ENCODE measurements at places on chromosomes 12 and 14.

- DNase-seq: no peak
Measured at GRCh38 chr14:87304404-87304803, 688.6 kb downstream of the GALC start.

- DNase-seq: peak; percentile 98
Measured at GRCh38 chr12:6613015-6613775, 6.0 kb upstream of the CHD4 start.

DNA sequence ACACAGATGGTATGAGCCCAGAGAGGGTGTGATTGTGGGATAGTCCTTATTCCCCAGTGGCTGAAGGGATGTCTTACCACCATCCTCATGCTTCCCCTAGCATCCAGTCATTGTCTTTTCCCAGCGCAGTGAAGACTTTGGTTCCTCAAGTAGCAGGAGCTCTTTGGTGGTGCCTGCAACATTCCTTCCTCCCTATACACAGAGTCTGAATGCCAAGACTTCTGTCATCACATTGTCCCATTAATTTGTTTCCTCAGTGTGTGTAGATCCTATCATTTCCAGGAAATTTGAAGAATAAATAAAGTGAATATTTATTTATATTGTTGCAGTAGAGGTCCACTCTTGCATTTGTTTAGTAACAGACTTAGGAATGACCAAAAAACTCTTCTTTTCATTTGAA, 147.2 kb downstream of the DACT1 start:
- no peak for DNase-seq

DNA sequence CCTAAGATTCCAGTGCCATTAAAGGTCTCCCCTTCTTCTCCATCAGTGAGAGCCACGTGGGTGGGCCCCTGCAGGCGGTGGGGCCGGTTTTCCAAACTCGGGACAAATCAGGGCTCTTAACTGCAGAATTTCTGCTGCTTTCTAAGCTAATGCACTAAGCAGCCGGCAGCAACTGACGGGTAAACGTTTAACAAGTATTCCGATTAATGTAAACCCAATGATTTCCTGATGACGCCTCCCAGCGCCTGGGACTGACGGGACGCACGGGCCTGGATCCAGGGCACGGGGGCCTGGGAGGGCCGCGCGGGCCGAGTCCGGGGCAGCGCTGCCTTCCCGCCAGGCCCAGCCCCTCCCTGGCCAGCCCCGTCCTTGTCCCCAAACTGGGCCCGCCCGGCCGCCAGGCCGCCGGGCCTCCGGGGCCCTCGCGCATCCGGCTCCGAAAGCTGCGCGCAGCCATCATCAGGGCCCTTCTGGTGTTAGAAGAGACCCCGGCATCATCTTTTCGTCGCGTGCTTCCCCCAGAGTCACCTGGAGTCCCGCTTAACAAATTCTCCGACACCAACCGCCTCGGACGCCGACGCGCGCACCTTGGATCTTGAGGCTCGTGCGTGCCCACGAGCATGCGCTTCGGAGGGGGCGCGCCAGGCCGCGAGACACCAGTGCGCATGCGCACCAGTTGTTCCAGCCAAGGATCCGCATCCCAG, at the start of gene MLH3:
Gene MLH3 (minus strand): TSS at position 616 of the 704 bp plus-strand sequence. CDS start 1,812 bp downstream, outside the sequence.
- peak; percentile 49 for DNase-seq

DNA sequence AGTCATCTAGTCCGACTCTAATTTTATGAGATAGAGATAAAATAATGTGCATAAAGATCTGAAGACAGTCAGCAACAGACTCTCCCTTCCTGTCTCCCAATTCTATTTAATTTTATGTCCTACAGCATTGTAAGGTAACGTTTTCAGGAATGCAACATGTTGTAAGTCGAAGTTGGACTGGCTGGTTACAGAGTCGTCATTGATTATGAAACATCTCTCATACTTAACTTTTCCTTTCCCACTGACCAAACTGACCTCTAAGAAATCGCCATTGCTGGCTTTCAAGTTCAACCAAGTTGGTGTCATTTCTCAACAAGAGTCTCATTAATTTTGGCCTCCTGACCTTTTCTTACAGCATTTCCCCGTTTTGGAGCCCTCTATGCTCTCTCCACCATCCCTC, 4.9 kb upstream of the RIC8B start:
- DNase-seq: no peak

DNA sequence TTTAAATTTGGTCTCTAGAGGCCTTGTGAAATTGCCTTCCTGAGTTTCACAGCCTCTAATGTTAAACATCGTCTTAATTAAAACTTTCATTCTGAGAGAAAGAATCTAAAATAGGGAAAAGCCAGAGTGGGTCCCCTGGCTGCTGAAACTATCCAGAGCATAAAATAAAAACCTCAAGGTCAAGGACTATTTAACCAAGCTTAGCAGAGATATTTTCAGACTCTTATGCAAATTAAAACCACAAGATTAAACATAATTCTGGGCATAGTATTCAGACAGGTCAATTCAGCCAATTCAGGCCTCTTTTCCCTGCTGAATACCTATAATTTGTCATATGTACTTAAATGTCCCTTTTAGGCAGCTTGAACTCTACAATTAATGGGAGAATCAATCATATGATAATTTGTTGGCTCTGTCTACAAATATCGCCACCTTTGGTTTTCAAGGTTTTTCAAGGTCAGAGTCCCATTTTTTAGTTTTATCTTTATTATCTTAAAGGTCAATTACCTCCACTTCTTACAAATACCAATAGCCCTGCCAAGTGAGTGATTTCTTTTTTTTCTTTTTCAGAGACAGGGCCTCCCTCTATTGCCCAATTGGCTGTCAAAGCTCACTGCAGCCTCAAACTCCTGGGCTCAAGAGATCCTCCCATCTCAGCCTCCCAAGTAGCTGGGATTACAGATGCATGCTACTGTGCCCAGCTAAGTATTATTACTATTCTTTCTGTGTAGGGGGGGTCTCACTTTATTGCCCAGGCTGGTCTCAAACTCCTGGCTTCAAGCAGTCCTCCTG, 257.1 kb downstream of the PHLDA1 start:
- DNase-seq: no peak

DNA sequence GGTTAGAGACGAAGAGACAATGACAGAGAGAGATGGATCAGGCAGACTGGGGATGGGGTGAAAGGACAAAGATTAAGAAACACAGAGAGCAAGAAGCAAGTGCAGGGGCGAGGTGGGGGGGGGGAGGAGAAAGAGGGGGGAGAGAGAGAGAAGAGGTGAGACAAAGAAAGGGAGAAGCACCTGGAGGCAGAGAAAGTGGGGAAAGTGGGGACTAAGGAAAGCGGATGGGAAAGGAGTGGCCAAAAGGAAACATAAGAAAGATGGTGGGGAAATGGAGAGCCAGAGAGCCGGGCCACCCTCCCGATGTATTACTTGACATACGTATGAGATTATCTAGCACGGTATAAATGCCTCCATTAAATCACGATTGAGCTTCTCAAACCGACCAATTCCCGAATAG, 18.5 kb upstream of the TBX3 start:
- no peak for DNase-seq

DNA sequence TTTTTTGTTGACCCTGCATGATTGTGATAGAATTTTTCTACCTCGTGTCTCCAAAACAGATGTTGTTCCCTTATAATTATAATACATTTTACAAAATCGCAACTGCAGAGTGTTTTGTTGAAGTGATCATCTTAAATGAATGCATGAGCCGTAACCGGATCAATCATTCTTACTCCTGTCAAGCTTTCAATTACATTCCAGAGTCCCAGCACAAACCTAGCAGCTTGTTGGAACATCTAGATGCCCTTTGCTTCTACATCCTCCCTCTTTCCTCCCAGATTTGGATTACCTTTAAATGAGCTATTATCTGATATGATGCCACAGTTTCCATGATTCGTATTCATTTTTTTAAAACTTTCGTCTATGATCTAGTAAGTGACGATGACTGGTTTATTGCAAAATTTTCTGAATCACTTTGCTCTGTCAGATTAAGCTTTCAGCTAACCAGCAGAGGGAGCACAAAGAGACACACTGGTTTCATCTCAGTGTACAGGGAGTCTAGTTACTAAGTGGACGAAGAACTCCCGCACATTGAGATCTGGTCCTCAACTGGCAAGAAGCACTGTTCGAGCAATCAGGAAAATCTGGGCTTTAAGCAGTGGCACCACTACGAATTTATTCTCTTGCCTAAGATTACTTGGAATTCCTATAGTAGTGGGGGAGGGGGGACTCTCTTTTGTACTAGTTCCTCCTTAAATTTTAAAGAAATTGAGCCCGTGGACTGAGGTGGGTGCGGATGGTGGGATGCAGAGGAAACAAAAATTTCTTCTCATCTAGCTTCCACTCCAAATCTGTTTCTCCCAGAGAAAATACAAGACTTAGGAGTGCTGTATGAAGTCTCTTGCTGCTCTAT, 40.9 kb downstream of the TSHR start:
- peak; percentile 12 for DNase-seq

DNA sequence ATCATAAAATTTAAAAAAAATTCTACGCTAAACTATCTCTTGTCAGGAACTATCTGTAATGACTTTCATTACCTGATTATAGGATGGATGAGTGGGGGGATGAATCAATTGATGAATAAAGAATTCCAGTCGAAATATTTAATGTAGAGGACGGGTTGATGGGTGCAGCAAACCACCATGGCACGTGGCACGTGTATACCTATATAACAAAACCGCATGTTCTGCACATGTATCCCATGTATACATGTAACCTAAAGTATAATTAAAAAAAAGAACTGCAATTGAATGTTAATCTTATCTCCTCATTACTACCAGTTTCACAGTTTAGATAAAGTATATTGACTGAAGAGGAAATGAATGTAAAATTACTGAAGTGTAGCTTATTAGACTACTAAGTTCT, 23.4 kb downstream of the LRRIQ1 start:
- DNase-seq: no peak

DNA sequence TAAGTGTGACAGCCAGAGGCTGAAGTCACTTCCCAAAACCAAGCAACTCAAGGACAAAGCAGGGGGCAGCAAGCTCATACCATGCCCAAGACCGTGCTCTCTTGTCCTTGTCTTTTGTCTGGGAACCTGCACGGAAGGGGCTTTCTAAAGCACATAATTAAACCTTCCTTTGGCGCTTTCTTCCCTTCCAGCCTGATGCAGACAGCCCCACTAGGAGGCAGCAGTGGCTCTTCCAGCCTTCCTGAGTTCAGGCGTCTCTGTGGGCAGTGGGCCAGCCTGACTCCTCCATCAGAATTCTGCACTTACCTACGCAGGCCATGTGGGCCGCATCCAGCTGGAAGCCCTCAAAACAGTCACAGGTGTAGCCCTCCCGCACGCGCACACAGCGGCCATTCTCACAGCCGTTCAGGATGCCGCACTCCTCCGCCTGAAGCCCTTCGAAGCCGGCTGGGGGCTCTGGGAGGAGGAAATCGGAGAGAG, 7.6 kb downstream of the ISCA2 start:
- no peak for DNase-seq
